ENCODE measurements at places on chromosomes 2 and 18. TPM values are rescaled to one million over a fixed set of nuclear protein-coding genes. Genes with fewer than 3 reads are reported as not detected.

GNAL gene
- 0.23 TPM for total RNA-seq

XIRP2 gene
- total RNA-seq = not detected

TMEM17 gene
- total RNA-seq = 0.56 TPM

ID2 gene
- total RNA-seq = 161 TPM

CREG2 gene
- not detected for total RNA-seq

LMAN2L gene
- 12.0 TPM for total RNA-seq

ZNF521 gene
- total RNA-seq = 0.21 TPM

CAPN10 gene
- 88.3 TPM for total RNA-seq

UGT1A5 gene
- 3.1 TPM for total RNA-seq

GRHL1 gene
- total RNA-seq = 5.5 TPM

Data from HT-29 (cell line).